ENCODE measurements at places on chromosomes 12 and 14.
A peak's percentile ranks its signal among the peaks of the same experiment; 100 is the strongest.

GRCh38 chr12:2300886-2301285 is 248.1 kb downstream of the CACNA1C start:
- DNase-seq, result no peak

DNA sequence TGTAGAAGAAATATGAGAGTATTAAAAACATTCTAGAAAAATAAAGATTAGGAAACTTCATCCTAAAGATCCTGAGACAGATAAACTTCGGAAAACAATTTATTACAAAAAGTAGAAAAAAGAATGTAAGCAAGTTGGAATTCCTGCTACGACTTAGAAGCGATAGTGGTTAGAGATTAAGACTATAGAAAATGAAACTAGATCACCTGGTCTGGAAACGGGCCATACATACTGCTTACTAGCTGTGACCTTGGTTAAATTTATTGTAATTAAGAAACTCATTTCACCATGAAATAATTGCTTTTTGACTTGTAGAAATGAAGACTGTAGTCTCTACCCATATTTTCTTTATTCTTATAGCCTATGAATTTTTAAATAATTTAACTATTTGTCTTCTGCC is 614.1 kb downstream of the SLC16A7 start:
- no peak for DNase-seq

GRCh38 chr14:83478741-83479140 is 1945.1 kb upstream of the SEL1L start:
- no peak for DNase-seq

DNA sequence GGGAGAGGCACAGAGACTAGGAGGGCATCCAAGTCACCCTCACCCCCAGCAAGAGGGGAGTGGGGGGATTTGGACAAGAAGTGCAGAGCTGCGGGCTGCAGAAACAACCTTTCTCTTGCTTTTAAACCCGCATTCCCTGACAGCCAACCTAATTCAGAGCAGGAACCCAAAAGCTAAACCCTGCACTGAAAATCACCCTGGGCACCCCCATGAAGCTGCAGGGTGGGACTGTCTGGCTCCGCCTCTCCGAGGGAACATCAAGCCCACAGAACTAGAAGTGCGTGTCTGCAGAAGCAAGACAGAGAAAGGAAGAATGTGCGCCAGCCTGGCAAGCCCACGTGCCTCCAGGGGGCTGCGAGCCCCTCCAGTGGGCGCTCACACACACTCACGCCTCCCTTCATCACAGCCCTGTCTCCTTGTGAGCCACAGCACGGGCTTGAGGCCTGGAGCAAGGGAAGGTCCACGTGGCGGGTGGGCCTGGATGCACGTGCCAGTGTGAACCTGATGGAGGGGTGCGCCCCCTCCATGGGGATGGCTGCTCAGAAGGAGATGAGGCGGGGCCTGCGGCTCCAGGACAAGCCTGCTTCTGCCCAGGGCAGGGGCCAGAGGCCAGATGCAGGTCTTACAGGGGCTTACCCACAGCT is 27.8 kb upstream of the PNMA1 start:
- DNase-seq, result no peak

GRCh38 chr12:113399490-113399889 is 4.2 kb downstream of the SDS start:
- DNase-seq, result no peak

DNA sequence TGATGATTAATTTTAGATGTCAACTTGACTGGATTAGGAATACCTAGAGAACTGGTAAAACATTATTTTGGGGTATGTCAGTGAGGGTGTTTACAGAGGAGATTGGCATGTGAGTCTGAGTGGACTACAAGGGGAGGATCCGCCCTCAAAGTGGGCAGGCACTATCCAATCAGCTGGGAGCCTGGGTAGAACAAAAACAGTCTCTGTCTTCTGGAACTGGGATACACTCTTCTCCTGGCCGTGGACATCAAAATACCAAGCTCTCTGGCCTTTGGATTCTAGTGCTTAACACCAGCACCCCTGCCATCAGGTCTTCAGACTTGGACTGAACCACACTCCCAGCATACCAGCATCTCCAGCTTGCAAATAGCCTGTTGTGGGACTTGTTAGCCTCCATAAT is 4.4 kb upstream of the SCAF11 start:
- no peak for DNase-seq

DNA sequence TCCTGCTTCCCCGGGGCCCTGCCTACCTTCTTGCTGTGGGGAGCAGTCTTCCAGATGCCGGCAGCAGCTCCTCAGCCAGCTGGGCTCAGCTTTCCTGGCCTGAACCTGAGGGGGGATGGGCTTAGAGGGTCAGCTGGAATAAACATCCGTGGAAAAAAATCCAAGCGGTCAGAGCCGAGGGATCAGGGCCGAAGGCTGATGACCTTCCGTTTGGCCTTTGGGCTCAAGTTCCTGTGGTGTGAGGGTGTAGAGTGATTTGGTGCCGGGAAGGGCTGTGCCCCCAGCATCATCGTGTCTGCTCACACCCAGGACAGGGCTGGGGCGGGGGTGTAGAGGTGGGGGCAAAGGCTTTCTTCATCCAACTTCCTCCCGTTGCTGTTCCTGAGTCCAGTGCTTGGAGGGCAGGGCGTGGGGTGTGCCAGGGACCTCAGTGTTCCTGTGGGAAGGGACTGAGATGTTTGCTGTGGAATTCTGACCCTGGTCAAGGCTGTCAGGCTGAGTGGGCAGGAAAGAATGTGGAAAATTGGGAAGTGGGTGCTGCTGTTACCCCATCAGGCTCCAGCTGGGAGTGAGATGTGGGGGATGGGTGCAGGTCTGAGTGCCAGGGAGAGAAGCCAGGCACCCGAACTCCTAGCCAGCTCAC is 2.6 kb downstream of the SMIM41 start:
- DNase-seq, result no peak

GRCh38 chr14:68911594-68912227 is 67.4 kb downstream of the ACTN1 start:
- DNase-seq, result peak; percentile 73

DNA sequence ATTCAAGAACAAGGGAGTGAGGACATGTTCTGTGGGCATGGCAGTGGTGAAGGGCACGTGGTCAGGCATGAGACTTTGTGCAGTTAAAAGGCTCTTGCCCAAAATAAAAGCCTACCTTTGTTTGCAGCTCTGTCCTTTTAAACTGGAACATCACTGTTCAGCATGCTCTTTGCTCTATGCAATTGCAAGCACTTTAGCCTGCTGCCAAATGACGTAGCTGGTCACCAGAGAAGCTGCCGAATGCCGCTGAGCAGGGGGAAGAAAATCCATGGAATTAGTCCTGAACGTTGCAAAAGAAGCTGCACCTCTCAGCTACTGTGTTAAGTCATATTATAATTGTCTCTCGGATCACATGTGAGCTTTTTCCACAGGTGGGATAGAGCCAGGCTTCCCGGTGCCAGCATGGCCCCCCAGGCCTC is 176.3 kb upstream of the DIO2 start:
- DNase-seq, result no peak

GRCh38 chr14:89277203-89277602 is 139.8 kb downstream of the FOXN3 start:
- DNase-seq, result no peak

DNA sequence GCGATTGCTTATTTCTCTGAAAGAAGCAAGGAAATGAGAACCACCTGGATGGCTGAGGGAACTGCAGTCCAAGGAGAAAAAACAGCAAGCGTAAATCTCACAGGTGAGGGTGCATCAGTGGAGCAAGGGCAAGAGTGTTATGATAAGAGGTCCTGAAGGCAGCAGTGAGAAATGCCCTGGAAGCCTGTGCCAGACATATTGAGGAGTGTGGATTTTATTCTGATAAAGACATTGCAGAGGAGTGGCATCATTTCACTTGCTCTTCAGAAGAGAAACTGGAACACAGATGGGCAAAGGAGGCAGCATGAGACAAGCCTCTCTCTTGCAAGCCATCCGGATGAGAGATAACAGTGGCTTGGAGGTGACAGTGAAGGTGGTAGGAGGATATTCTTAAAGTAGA is 78.5 kb downstream of the PDE3A start:
- no peak for DNase-seq

DNA sequence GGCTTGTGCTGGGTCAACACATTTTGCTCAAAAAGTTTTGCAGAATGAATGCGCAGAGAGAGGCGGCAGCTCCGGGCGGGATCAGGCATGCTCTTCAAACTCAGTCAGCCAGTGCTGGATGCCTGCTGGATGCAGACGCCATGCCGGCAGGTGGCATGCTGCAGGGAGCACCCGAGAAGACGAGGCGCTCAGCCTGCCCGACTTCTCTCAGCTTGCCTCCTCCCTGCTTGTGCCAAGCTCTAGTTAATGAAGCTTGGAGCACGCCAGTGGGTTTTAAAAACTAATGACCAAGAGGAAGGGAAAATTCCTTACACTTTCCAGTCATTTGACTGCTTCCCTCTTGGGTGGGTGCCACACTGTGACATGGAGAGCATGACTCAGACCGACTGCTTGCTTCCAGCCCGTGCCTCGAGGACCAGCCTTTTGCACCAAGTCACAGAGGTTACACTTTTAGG is 39.8 kb downstream of the SLC24A4 start:
- no peak for DNase-seq

- DNase-seq, result no peak
Measured at GRCh38 chr14:50012644-50013043, 103.7 kb downstream of the VCPKMT start.

DNA sequence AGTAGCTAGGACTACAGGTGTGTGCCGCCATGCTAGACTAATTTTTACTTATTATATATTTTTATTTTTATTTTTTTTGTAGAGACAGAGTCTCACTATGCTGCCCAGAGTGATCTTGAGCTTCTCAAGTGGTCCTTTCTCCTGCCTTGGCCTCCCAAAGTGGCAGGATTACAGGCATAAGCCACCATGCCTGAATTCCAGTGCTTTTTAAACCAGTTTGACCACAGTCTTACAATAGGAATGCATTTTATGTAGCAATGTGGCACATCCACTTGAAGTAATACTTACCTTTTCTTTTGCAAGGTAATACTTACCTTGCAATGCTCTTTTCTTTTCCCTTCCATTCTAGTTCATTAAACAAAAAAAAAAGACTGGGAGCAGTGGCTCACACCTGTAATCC is 38.0 kb upstream of the CPM start:
- DNase-seq, result no peak

DNA sequence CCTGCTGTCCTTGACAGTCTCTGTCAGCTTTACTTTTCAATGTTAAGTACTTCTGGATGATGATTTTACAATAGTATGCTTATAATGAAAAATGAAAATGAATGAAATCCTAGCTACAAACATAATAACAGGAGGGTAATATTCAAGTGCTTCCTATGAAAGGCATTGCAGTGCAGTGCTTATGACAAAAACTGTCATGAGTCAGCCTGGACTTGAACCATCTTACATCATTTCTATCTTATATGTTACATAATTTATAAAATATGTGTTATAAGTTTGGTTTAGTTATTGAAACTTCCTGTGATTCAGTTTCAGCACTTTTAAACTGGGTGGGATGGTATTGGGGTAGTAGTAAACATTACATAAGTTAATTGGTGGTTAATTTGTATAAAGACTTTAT is 451.7 kb downstream of the TMEM117 start:
- no peak for DNase-seq

GRCh38 chr12:3553681-3554370 is 62.8 kb downstream of the PRMT8 start:
- DNase-seq, result no peak

GRCh38 chr14:100608586-100609330 is 21.5 kb upstream of the BEGAIN start:
- DNase-seq, result no peak

- no peak for DNase-seq
Measured at GRCh38 chr14:89900802-89901201, 53.7 kb downstream of the EFCAB11 start.

Data from stimulated activated CD4-positive, alpha-beta T cell treated with anti-CD3 and anti-CD28 coated beads, Interleukin-12 subunit alpha, Interleukin-12 subunit beta, amount 100 ng/mL, for 24 hours (primary cell).